Hypothalamus (tissue), 51 donors: ENCODE measurements at places on chromosomes 16 and 17.

GRCh38 chr16:49745311-49745747 lies 110.6 kb downstream of the ZNF423 start:
- DNase-seq: no peak

GRCh38 chr16:50600582-50601283 lies 52.5 kb downstream of the NKD1 start:
- no peak for DNase-seq

GRCh38 chr17:78364436-78365281 lies 4.8 kb upstream of the SOCS3 start:
- no peak for DNase-seq

DNA sequence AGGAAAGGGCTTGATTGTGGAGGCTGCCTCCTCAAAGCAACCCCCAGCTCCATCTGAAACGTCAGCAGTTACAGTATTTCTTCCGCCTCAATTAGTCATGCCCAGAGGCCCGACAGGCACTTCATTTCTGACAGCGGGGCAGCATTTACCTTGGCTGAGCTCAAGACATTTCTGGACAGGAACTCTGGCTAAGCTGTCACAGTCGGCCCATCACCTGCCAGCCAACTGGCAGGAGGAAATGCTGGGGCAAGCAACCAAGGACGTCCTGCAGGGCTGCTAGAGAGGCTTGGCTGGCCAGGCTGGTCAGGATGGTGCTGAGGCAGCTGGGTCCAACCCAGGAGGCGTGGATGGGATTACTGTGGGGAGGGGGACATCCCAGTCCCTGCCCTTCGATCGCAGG lies 27.8 kb downstream of the PLXDC1 start:
- DNase-seq: no peak

DNA sequence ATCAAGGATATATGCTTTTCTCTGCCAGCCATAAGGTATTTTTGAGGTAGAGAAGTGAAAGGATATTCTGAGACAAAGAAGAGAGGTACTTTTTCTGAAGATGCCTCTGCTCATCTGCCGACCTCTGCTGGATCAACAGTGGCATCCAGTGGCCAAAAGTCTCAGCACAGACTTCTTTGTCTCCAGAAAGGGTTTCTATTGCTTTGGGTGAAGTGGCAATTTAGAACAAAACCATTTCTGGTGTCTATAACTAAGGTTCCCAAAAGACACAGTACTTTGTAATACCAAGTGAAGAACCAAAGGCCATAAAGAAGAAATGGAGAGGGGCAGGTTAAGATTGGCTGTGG lies 155.2 kb upstream of the C17orf78 start:
- DNase-seq: no peak
